ENCODE measurements at places on chromosomes 13 and 19.

- no peak for DNase-seq
Measured at GRCh38 chr19:38251564-38252051, 4.6 kb downstream of the PPP1R14A start.

DNA sequence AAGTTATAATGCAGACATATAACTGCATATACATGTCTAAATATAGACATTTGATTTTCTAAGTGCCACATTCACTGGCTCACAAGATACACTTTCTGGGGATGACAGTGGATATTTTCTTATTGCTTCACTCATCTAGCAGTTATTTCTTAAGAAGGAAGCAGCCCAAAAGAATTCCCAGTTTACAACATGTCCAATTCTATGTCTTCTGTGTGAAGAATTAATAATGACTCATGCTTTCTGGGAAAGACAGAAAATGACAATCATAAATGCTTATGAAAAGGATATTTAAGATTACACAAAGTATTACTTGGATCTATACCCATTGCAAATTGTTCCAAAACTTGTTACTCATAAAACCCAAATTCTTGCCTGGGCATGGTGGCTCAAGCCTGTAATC lies 543.4 kb downstream of the SUCLA2 start:
- no peak for DNase-seq

- DNase-seq: no peak
Measured at GRCh38 chr19:50818859-50819472, 4.6 kb downstream of the KLK1 start.

GRCh38 chr13:71906448-71906847 lies 39.4 kb upstream of the DACH1 start:
- no peak for DNase-seq

GRCh38 chr13:112767506-112768471 lies 78.0 kb downstream of the ATP11A start:
- DNase-seq: no peak

- no peak for DNase-seq
Measured at GRCh38 chr13:43166644-43167457, 143.5 kb downstream of the DNAJC15 start.

DNA sequence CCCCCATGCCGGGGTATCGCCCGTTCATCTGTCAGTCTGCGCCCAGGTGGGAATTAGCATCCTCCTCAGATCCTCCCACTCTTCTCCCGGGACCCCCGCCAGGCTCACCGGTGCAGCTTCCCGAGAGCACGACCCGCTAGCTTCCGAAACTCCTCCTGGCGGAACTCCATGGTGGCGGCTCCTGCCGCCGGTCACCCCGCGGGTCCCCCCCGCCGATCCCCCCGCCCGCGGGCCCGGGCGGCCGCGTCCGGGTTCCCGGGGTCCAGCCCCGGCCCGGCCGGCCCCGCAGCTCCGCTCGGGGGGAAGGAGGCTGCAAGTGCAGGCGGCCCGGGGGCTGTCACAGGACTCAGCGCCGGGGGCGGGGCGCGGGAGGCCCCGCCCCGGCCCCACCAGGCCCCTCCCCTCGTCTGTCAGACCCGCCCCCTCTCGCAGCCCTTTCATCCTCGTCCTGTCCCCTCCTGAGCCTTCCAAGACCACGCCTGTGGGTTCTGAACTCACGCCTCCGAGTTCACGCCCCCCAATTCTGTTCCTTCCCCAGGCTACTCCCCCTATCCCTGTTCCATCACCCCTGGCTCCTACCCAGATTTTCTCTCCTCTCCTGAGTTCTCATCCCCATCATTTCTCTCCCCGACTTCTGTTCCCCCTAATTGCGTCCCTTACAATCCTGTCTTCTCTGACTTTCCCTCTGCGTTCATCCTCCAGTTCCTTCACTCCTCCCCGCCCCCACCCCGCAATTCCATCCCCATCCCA lies at the start of gene SLC17A7:
SLC17A7 (minus strand) TSS at position 318 of the 750 bp plus-strand sequence; CDS start at position 170, 148 bp downstream.
- no peak for DNase-seq

GRCh38 chr19:58549664-58550361 lies 5.1 kb downstream of the CHMP2A start:
- no peak for DNase-seq

- DNase-seq: no peak
Measured at GRCh38 chr13:98206946-98207345, 29.9 kb upstream of the RNF113B start.

DNA sequence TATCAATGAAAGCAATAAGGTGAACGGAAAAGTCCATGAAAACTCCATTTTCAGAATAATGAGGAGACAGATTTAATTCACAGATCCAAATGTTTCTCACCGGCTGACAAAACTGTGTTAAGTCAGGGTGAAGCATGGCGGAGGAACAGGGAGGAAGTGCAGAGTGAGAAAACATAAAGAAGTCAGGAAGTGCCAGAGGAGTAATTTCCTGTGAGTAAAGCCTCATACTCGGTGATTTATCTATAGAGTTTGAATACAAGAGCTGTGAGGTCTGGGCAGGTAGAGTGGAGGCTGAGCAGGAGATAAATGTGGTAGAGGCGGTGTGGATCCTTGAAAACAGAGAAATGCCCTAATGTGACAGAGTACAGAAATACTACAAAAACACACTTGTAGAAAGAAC lies 11.4 kb downstream of the CARD8 start:
- no peak for DNase-seq

DNA sequence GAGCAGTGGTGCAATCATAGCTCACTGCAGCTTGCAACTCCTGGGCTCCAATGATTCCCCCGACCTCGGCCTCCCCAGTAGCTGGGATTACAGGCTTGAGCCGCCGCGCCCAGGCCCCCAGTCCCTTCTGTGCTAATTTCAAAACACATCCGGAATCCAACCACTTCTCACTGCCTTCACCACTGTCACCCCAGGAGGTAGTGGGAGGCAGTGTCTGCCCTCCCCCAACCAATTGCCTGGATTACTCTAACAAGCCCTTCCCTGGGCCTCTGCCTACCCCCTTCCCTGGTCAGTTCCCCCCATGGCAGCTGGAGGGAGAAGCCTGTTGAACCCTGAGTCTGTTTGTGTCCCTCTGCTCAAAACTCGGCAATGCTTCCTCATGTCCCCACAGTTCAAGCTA lies 2.3 kb downstream of the PRAM1 start:
- DNase-seq: no peak

DNA sequence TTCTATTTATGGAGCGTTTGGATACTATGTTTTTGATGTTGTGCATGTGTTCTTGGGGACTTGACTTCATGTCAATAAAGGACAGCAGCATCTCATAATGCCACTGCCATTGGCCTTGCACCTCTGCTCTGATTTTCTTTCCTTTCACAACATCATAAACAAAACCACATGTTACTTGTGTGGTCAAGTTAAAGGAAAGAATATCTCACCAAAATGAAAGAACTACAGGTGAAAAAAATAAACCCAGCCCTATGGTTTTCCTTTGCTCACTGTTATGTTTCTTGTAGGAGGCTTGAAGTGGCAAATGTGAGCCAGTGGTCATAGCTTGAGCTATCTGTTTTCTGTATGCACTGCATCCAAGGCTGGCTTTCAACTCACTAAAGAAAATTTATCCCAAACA lies 240.4 kb downstream of the KCNRG start:
- no peak for DNase-seq

DNA sequence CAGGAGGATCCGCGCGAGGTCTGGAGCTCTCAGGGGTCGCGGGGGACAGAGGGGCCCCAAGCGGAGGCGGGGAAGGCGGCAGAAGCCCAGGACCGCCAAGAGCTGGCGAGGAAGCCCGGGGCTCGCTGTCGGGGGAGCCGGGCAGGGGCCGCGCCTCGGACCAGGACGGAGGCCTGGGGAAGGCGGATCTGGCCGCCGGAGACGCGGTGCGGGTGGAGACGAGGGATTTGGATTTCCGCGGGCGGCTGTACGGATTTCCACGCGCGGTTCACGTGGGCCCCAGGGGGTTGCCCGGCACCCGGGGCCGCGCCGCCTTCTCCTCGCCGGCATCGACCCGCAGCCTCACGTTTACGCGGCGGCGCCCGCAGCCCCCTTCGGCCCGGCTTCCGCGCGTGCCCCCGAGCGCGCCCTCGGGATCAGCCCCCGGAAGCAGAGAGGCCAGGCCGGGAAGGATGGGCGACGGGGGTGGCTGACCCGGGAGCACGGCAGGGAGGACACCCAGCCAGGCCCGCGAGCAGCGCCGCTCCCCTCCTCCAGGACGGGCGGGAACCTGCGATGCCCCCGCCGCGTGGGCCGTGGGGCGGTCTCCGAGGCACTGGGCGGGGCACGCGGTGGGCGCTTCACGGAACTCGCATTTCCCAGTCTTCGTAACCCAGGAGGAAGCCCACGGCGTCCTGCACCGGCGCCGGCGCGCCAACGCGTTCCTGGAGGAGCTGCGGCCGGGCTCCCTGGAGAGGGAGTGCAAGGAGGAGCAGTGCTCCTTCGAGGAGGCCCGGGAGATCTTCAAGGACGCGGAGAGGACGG lies 4.7 kb downstream of the F7 start:
- no peak for DNase-seq

- no peak for DNase-seq
Measured at GRCh38 chr13:112144616-112145550, 77.9 kb downstream of the SOX1 start.

GRCh38 chr13:46507981-46508380 lies 45.0 kb upstream of the LRCH1 start:
- DNase-seq: no peak

- DNase-seq: peak; percentile 6
Measured at GRCh38 chr13:24683838-24684599, 3.8 kb downstream of the ATP12A start.

DNA sequence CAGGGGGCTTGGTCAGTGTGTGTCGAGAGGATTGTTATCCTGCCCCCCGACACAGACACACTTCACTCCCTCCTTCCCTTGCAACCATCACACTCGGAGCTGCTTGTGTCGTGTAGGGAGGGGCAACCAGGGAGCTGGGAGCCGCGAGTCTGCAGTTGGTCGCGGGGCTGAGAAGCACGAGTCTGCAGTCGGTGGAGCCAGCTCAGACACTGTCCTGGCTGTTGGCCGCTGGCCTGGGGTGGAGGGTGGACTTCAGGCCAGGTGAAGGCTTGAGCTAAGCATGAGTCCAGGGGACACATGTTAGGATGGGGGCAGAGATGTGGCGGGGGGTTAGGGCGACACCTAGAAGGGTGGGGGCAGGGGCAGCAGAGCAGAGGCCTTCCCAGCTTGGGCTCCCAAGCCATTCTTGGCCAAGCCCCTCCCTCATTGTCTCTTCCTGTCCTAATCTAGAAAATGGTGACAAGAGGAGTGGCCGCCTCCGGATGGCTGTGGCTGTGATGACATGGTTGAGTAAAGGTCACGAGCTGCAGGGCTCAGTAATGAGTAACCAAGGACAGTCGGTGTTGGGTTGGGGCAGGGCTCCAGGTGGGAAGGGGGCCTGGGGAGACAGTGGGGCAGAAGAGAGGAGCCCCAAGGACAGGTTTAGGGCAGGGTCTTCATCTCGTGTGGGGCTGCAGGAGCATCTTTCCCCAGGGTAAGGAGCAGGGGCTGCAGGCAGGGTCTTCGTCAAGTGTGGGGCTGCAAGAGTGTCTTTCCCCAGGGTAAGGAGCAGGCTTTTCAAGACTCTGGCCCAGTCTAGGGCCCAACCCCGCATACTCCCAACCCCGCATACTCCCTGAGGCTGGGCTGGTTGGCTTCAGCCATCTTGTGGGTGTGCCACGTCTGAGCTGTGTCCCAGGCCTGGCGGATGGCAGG lies 8.6 kb downstream of the PPP5C start:
- DNase-seq: no peak

- DNase-seq: no peak
Measured at GRCh38 chr19:31955061-31955460, 390.3 kb upstream of the ZNF507 start.

DNA sequence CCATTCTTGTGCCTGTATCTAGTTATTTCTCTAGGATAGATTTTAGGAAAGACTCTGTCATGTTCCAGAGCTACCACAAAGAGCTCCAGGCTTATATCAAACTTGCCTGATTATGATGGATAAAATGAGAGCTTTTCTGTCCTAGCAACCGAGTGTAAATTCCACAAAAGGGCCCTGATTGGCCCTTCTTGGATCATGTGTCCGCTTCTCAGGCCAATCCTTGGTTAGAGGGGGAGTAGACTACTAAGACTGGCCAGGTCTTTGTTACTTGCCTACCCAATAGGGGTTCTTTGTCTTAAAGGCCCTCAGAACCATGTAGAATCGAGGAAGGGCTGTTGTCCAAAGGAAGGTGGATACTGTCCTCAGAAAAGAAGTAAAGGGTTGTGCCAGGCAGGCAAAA lies 2.4 kb downstream of the DHX34 start:
- no peak for DNase-seq

DNA sequence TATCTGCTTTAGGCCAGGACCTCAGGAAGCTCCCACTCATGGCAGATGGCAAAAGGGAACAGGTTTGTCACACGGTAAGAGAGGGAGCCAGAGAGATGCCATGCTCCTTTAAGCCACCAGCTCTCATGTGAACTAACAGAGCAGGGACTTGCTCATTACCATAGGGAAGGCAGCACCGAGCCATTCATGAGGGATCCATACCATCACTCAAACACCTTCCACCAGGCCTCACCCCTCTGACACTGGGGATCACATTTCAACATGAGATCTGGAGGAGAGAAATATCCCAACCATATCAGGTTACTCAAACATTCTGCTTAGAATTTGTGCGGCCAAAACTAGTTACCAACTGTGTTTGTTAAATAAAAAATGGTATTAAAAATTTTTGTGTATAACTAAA lies 427.0 kb downstream of the UQCRFS1 start:
- DNase-seq: no peak

DNA sequence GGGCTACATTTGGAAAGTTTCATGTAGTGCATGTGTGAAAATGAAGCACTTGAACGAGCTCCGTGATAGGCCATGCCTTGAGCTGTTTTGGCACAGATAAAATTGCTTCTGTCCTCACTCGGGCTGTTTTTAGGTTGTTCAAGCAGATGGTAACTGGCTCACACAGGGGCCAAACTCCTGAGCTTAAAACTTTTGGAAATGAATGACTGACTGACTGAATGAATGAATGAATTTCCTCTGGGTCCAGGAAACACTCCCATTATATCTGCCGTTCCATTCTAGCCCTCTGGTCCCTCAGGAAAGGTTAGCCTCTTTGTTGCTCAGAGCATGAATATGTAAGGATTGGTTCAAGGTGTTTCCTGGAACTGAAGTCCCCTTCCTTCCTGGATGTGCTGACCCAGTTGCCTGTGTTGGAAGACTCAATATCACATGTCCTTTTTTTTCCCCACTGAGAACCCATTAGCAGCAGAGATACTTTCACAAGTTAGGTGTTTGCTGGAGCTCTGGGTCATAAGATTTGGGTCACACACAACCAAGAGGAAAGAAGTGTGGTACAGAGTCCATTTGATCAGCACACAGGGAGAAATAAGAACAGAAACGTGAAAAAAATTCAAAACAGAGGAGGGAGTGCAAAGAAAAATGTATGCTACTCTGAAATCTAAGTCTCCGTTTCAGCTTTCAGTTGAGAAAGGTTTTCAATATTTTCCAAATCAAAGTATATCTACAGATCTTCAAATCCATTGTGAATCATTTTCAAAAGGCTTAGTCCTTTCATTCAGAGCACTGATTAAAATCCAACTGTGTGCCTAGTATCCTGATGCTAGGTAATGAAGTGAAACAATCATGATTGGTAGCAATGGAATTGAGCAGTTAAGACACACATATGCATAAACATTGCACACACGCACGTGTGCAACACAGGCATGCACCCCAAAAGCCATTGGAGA lies 18.9 kb downstream of the MBNL2 start:
- no peak for DNase-seq
